ENCODE measurements at places on chromosomes 11 and 22.

DNA sequence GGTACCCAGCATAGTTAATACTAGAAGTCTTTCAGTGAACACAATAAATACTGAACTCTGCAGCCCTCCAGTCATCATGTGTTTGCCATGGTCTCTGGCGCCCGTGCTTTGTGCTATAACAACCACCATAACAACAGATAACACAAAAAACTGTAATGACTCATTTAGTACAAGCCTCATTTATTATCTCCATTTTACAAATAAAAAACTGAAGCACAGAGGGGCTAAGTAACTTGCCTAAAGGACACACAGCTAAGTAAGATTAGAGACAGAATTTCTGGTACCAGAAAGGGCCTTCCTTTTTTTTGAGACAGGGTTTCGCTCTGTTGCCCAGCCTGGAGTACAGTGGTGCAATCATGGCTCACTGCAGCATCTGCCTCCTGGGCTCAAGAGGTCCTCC, 19.5 kb downstream of the RBFOX2 start:
- no peak for DNase-seq

DNA sequence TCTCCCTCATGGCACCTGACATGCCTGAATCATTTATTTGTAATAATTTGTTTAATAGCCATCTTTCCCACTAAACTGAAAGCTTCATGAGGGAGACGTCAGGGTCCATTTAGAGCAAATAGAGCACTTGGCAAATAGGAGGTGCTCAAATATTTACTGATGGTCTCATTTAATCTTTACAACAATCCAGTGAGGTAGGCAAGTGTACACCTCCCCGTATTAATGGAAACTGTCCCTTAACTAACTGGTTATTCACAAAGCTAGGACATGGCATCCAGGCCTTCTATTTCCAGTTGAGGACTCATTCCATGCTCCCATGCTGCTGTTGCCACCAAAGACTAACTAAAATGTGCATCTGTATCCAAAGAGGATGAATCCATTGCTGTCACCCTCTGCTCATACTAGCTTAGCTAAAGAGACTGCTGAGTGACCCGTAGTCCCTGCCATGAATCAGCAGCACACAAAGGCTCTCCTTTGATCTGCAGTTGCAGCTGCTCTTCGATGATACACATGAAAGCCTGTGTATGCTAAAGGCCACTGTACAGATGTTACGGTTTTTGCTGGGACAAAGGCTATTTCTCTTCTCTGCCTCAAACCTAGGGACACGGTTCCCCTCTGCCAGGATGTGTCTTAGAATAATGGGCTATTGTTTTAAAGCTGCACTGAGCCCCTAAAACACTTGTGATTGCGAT, 82.6 kb downstream of the RAB30 start:
- no peak for DNase-seq

- DNase-seq = peak; percentile 27
These were observed 30.7 kb downstream of the PDE2A start for GRCh38 chr11:72643547-72643946.

GRCh38 chr11:46072172-46072964, 48.9 kb downstream of the PHF21A start:
- no peak for DNase-seq

- DNase-seq = no peak
These were observed 10.8 kb downstream of the ARAP1 start for GRCh38 chr11:72741429-72741833.

GRCh38 chr11:27931770-27932169, 176.2 kb downstream of the KIF18A start:
- DNase-seq = no peak

GRCh38 chr22:22395245-22395644, 113.3 kb downstream of the ZNF280B start:
- no peak for DNase-seq

GRCh38 chr11:71326328-71326940, 74.1 kb upstream of the SHANK2 start:
- no peak for DNase-seq

DNA sequence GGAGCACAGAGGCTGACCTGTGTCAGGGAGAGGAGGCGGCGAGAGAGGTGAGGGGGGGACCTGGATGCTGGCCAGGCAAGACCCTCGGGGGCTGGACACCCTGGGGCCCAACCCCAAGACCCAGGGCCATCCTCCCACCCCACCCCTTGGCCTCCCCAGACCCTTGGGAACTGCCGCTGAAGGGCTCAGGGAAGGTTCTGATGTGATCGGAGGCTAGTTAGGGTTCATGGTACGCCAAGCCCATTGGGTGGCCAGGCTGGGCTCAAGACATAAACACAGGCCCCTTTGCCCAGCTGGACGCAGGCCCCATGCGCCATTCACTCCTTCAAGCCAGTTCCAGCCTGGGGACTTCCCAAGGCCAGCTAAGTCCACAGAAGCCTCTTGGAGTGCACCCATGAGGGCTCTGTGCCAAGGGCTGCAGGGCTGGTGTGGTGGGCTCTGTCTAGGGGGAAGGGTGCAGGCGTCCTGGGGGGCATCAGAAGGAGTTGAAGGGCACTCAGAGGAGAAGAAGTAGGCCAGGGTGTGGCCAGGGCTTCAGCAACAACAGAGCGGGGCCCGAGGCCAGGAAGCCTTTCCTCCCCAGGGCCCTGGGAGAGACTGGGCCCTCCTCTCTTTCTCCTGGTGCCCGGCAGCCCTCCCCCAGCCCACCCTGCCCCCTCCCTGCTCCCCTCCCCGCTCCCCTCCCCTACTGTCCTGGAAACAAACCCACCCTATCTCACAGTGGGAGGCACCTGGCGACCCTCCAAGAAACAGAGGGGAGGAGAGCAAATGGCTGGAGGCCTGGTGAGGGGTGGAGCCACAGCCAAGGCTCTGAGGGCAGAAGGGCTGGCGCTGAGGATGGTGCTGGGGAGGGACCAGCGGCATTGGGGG, 12.9 kb downstream of the TSPAN32 start:
- peak; percentile 98 for DNase-seq

DNA sequence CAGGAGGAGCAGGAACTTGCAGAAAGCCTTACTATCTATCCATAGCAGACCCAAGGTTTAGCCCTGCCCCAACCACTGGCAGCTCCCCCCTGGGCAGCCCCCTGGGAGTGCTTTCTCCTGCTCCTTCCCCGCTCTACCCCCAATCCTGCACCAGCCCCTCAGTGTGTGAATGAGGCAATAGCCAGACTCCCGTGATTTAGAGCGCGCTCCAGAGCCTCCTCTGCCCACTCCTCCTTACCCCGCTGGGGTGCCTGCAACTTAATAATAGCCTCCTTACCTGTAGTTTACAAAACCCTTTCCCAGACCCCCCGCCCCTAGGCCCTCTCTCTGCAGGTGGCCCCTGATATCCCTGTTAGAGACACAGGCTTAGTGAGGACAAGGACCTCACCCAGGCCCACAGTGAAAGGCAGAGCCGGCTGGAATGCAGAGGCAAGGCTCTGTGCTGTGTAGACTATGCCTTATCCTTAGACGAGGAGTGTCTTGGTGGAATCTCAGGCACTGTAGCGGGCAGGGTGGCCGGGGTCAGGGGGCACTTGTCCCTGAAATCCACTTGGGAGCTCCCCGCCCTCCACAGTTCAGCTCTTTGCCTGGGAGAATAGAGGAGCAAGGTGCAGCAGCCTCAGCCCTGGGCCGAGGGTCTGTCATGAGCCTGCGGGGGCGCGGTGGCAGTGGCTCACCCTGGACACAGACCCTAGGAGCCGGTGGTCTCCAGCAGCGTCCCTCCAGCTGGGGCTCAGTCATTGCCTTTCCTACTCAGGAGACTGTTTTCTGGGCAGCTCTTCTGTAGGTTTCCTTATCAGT, 4.3 kb upstream of the CARNS1 start:
- DNase-seq = no peak

DNA sequence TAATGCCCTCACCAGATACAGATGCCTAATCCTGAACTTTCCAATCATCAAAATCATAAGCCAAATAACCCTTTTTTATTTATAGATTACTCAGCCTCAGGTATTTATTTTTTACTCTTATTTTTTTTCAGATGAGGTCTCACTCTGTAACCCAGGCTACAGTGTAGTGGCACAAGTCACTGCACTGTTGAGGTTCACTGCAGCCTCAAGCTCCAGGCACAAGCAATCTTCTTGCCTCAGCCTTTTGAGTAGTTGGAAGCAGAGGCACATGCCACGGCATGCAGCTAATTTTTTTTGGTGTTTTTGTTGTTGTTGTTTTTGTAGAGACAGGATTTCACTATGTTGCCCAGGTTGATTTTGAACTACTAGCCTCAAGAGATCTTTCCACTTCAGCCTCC, 49.5 kb downstream of the TTC28 start:
- no peak for DNase-seq

- DNase-seq = no peak
These were observed 10.4 kb downstream of the OAF start for GRCh38 chr11:120221115-120221752.

- peak; percentile 88 for DNase-seq
These were observed 20.3 kb upstream of the WNT7B start for GRCh38 chr22:45997077-45997776.

GRCh38 chr11:68293708-68294107, 18.7 kb upstream of the LRP5 start:
- no peak for DNase-seq

- DNase-seq = no peak
These were observed 26.5 kb upstream of the CLMP start for GRCh38 chr11:123221584-123221983.

- no peak for DNase-seq
These were observed 4.3 kb upstream of the MRGPRX4 start for GRCh38 chr11:18168372-18168771.

DNA sequence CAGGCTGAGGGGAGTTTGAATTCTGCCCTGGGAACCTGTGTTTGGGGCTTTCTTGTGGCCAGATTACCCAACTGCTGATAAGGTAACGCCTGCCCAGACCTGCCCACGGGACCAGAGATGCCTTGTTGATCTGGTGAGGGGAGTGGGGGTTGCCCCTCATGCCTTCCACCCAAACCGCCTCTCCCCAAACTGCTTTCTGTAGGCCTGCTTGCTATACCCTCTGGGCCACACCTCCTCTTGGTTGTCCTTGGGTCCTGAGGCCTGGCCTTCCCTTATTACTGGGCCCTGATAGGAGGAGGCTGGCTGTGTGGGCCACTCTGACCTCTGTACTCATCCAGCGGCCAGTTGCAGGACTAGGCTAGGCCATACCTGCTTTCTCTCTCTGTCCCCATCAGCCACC, 3.4 kb downstream of the P2RY2 start:
- DNase-seq = no peak

- no peak for DNase-seq
These were observed 672 bp downstream of the TMEM135 start for GRCh38 chr11:87038235-87038977.

- DNase-seq = no peak
These were observed 46.1 kb downstream of the PHF21A start for GRCh38 chr11:46075168-46075567.

- no peak for DNase-seq
These were observed 18.5 kb downstream of the CD5 start for GRCh38 chr11:61120706-61121191.

DNA sequence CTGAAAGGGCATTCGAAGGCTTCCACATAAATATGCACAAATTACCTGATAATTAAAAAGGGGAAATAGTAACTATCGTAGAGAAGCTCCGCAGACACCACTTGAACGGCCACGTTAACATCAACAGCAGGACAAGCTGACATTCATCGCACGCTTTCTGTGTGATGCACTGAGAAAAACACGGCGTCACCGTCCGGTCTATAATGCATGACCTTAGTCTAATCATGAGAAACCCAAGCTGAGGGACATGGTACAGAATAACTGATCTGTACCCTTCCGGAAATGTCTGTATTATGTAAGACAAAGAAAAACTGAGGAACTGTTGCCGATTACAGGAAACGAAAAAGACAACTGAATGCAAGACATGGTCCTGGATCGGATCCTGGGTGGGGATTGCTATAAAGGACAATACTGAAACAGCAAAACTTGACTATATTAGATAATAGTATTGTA, 678 bp upstream of the RANGAP1 start:
- no peak for DNase-seq
